HFF-Myc (cell line): ENCODE measurements at places on chromosomes 4 and X.

DNA sequence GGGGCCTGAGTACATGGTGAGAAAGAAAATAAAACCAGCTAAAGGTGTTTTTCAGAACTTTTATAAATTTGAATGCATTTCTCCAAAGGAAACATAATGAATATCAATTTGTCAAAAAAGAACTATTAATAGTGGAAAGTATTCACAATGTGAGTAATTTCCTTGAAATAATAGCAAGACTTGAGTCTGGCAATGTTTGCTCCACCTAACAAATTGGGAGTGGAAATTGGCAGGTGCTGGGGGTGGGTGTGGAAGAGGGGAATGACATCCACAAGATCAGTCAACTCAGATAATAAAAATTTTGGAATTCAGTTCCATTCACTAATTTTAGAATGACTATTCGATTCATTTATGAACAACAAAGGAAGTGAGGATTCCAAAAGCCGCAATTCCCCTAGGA is 884.8 kb upstream of the SLIT2 start:
- DNase-seq = no peak

DNA sequence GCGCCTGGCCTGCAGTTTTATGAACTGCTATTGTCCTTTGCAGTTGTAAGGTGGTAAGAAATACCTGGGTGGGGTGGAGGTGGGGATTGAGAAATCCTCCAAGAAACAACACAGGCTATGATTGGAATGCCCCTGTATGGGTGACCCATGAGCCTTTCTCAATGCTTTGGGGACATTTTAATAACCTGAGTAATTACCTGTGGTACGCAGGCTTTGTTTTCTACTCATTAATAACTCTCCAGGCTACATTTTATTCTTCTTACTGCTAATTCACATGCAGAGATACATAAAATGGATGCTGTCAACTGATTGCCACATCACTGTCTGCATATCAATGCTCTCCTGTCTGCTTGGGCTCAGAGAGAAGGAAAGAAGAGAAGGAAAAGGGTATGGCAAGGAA is 41.8 kb downstream of the PHEX start:
- no peak for DNase-seq

- no peak for DNase-seq
These were observed at the start of gene CFP for GRCh38 chrX:47629419-47630200. TSS of gene CFP (minus strand) at chrX:47629930. CDS start at chrX:47629844, 86 bp downstream.

GRCh38 chrX:70264784-70265183 is 3.4 kb upstream of the ARR3 start:
- DNase-seq = no peak

GRCh38 chr4:150264595-150265161 is 186.4 kb downstream of the DCLK2 start:
- no peak for DNase-seq

DNA sequence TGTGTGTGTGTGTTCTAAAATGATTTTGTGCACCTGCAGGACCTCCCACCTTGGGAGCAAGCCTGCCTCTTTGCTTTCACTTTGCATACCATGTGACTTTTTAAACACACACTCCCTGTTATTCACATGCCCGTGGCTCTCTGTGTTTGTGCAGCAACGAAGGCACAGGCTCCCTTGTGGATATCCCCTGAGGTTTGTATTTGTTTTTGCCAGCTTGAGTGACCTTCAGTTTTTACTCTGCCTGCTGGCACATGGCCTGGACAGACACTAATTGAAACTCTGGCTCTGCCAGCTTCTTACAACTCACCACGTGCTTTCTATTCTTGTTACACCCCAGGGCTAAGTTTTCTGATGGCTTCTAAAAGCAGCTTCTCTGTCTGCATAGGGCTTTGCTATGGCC is 885.8 kb downstream of the SH3BGRL start:
- no peak for DNase-seq
